ENCODE measurements at places on chromosomes 2 and 18.

DNA sequence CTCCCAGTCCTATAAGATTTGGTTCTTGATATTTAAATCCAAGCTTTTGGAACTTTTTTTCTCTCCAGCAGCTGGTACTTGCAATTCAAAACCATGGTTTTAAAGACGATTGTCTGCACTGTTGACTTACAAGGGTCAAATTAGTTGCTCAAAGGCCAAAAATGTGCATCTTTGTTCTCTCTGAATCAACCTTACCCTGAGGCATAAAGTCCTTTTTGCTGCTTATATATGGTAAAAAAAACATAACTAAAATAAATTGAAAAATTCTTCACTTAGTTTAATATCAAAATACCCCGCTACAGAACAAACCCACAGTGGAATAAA lies 592.7 kb downstream of the XIRP2 start:
- DNase-seq: no peak

GRCh38 chr2:53243430-53243829 lies 524.2 kb upstream of the CHAC2 start:
- DNase-seq: no peak

DNA sequence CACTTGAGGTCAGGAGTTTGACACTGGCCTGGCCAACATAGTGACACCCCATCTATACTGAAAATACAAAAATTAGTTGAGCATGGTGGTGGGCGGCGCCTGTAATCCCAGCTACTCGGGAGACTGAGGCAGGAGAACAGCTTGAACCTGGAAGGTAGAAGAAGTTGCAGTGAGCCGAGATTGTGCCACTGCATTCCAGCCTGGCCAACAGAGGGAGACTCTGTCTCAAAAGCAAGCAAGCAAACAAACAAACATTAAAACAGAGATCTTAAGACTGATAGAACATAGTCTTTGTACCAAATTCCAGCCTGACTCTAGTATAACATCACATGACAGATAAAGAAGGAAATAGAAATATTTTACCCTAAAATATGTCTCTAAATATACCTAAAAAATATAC lies 168.1 kb downstream of the PTPRM start:
- DNase-seq: no peak

DNA sequence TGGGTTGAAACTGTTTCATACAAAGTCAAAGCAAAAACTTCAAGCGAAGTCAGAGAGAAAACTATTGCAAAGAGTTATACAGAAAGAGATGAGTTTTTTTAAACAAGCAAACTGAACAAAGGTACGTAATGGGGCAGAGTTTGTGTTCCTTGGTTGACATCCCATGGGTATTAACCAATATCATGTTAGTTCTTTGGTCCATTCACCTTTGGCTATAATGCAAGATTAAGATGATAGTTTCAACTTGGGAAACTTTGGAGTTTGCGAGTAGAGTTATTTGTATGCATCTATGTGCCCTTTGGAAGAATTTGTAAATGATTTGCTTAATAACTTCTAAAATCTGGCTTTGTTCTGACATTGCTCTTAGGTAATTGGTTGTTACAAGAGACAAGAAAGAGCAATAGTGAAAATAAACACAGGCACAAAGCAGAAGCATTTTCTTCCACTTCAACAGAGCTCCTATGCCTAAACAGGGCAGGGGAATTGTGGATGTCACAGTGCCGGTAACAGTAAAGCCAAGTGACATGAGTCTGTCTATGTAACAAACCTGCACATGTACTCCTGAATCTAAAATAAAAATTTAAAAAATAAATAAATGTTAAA lies 936.1 kb downstream of the SUCLG1 start:
- no peak for DNase-seq

DNA sequence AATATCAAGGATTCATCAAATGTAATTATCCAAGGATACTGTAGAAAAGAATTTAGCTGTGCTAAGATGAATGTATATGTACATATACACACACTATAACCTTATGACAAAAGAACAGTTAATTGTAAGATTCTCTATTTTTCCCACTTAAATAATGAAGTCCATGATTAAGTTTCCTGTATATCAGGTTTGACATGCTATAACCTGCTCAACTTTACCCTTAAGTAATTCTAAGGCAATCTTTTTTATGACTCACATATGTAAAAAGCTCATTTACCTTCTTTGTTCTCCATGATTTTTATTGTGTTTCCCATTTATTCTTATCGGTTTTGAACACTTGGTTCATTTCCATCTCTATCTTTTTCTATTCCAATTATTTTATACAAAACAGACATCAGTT lies 1213.1 kb upstream of the SLC39A10 start:
- no peak for DNase-seq

- DNase-seq: no peak
Measured at GRCh38 chr2:197247083-197247482, 63.5 kb downstream of the ANKRD44 start.

DNA sequence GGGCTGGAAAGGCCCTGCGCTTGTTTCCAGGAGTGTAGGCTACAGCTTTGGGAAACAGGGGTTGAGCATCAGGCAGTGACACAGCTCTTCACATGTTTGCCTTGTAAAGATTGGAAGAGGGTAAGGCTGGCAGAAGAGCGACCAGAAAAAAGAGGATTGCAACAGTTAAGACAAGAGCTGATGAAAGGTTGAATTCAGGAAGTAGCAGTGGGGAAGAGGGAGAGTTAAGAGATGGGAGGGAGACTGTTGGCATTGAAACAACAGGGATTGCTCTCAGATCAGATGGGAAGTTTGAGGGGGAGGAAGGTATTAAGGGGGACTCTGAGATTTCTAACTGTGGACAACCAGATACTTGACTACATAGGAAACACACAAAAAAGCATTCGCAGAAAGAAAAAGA lies 96.9 kb downstream of the CTAGE1 start:
- no peak for DNase-seq

- DNase-seq: no peak
Measured at GRCh38 chr2:181780047-181780651, 99.8 kb upstream of the NEUROD1 start.

DNA sequence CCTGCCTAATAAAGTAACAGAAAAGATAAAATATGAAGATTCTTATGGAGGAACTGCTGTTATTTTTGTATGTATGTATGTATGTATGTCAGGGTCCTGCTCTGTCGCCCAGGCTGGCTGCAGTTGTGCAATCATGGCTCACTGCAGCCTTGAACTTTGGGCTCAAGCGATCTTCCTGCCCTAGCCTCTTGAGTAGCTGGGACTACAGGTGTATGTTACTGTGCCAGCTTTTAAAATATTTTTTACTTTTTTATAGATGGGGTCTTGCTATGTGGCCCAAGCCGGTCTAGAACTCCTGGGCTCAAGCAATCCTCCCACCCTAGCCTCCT lies 26.7 kb downstream of the ANKRD29 start:
- DNase-seq: no peak

- peak; percentile 82 for DNase-seq
Measured at GRCh38 chr2:112692495-112692911, 28.3 kb upstream of the NT5DC4 start.

- no peak for DNase-seq
Measured at GRCh38 chr2:9991829-9992273, 40.4 kb downstream of the GRHL1 start.

GRCh38 chr18:62935994-62936393 lies 220.7 kb downstream of the PHLPP1 start:
- no peak for DNase-seq

GRCh38 chr18:65073060-65073550 lies 677.7 kb upstream of the CDH7 start:
- no peak for DNase-seq

DNA sequence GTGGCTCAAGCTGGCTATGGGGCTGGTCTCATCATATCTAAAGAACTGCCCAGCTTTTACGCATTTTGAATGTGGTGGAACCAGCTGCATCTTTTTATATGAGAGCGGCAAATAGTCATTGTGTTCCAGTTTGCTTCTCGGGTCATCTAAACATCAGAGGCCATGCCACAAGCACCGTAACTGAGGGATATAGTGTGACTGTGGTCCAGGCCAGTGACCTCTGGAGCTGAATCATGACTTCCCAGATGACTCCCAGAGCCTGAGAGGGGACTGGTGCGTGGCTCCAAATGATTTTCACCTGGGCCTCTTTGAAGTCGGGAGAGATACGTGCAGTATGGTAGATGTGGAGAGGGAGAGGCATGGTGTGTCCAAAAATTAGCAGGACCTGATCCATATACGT lies 271.0 kb downstream of the NEDD4L start:
- no peak for DNase-seq

DNA sequence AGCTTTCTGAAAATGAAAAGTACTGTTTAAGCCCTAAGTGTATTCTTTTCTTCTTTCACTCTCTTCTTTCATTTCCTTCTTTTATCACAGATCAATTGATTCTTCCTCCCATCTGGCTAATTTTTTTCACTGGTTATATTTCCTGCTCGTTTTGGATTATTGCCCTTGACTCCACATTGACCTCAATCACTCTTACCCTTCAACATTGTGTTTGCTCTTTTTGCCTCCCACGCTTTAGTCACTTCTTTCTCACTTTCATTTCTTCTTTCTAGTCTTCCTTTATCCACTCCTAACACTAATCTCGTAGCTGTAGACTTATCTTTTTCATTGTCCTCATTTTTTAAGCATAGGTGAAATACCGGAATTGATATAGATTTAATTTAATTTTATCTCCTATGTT lies 320.3 kb upstream of the VRK2 start:
- peak; percentile 29 for DNase-seq

DNA sequence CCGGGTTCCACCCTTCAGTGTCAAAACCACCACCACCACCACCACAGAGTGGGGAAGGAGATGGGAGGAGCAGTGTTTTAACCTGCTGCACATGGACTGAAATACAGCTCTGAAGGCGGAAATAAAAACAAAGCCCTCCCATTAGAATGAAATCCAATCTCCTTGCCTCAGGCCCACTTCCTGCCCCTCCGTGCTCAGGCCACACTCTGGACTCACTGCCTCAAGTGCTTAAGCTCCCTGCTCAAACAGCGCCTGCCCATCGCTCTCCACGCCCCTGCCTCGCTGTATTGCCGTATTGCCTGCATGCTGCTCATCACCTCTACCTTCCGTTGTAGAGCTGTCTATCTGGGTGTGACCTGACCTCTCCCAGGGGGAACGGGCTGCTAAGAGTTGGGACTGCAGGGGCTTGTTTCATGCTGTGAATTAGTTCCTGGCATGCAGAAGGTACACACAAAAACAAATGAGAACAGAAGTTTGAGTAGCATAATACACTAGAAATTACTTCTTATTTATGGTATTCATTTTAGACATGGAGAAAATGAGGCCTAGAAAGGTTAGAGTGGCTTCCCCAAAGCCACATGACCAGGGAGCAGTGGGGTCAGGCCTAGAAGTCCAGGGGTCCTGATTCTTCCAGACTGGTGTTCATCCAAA lies 31.6 kb upstream of the NEB start:
- DNase-seq: no peak

DNA sequence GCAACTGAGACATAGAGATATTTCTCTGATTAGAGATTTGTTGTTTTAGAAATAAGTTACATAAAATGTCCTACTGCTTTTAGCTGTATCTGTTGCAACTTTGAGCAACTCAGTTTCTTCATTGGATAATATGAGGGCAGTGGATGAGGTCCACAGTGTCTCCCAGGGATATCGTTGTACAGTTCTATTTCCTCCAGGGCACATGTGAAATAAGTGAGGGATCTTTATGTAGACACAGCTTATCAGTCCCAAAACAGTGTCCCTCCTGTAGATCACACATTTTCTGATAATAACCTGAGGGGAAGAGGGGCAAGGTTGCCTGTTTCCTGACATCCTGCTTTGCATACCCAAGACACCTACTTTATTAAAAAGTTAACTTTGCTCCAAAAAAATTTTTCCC lies 1231.2 kb upstream of the ZEB2 start:
- no peak for DNase-seq

DNA sequence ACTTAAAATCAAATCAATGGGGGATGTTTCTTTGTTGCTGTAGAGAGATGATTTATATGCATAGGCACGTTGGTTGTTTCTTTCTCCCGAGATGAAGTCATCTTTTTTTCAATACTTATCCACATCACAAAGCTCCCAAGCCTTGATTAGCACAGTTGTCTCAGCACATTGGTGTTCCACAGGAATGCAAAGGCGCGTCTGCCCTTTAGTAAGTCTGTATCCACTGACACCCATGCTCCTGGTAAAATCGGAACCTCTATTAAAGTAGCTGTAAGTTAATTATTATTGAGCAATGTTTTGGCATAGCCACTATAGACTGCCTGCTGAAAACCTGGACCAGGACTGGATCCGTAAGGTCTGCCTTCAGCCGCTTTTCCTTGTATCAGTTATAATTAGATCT lies 77.6 kb upstream of the RBM44 start:
- no peak for DNase-seq

GRCh38 chr2:102235491-102235890 lies 48.7 kb downstream of the IL1RL2 start:
- no peak for DNase-seq

GRCh38 chr2:118059919-118060478 lies 28.3 kb upstream of the INSIG2 start:
- DNase-seq: no peak

- DNase-seq: no peak
Measured at GRCh38 chr2:233323851-233324250, 16.2 kb downstream of the SAG start.

- DNase-seq: no peak
Measured at GRCh38 chr2:109392140-109392539, 221.6 kb downstream of the SEPTIN10 start.

DNA sequence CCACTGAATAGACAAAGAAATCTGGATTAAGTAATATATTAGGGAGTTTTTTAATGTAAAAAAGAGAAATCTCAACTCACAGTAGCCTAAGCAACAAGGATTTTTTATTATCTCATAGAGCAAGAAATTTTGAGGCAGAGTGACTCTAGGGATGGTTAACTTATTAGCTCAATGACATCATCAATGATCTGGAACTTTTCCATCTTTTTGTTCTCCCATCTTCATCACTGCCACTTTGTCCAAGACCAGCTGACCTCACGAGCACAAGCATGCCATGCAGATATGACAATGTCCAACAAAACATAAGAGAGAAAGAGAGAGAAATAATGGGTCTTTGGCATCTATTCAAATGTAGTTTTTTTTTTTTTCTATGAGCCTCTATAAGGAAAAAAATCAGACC lies 211.8 kb upstream of the RND3 start:
- DNase-seq: no peak

- DNase-seq: no peak
Measured at GRCh38 chr18:12841070-12841469, 43.0 kb downstream of the PTPN2 start.

DNA sequence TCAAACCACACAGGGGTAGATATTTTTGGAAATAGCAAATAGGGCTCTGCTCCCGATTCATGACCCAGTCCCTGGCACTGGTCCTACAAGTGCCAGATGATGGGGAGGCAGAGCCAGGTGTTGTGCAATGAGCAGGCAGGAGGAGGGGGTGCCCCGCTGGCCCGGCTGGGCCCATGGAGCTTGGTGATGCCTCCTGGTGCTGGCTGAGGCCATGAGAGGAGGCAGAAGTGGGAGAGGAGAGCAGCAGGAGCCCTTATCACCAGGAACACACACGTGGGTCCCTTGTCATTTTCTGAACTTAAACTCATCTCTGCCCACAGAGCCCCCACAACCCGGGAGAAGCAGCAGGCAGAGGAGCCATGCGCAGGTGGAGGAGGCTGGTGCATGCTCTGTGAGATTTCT lies 90.5 kb upstream of the MAPK4 start:
- no peak for DNase-seq
